ENCODE measurements at places on chromosomes 6 and 20.

DNA sequence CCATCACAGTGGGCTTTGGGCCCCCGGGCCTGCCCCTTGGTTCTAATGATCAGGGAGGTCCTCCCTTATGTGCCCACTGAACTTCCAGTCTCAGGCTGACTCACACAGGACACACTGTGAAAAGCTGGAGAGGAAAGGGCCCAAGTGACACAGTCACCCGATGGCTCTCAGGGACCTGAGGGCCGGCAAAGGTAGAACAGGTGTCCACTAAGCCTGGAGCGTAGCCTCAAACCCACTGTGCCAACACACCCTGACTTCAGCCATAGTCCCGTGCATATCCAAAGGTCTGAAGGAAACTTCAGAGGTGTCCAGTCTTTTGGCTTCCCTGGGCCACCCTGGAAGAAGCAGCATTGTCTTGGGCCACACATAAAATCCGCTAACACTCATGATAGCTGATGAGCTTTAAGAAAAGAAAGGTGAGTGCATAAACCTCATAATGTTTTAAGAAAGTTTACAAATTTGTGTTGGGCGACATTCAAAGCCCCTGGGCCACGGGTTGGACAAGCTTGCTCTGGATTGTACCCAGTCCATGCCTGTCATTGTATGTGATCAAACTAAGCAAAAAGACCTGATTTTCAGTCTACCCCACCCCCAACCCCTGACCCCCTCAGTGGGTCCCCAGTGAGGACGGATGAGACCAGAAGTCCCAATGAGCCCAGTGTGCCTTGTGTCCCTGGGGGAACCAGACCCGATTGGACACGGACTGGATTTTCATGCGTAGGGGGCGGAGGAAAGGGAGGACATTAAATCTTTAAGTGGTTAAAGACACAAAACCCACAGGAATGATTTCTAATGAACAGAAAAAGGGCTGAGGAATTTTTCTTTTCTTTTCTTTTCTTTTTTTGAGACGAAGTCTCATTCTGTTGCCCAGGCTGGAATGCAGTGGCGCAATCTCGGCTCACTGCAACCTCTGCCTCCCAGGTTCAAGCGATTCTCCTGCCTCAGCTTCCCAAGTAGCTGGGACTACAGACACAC is 6.1 kb downstream of the RAMACL start:
- DNase-seq, result no peak

DNA sequence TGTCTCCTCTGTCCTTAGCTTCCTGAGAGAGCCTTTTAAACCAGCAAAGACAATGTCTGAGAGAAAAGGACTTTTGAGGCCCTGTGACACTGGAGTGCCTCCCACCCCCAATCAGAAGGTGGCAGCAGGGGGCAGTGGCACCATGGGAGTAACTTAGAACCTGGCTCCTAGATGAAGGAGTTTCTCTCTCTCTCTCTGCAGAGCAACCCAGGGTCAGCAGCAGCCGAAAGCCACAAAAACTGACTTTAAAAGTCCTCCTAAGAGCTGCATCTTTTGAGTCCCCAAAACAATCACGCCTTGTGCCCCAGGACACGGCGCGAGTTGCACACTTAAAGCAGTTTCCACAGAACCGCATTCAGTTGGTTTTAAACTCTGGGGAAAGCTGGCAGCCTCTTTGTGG is 5.3 kb upstream of the TCP11 start:
- DNase-seq, result peak; percentile 48

DNA sequence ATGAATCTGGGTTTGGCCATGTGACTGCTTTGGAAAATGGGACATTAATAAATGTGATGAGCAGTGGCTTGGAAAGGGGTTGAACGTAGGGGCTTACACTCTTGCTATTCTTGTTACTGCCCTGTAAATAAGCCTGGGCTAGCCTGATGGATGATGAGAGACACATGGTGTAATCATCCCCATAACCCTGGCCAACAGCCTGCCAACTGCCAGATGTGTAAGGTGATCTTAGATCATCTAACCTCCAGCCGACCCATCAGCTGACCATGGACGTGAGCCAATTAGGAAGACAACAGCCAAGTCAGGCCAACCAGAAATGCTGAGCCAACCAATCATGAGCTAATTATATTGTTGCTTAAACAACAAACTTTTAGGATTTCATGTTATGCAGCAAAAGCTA is 25.2 kb downstream of the FBXO30 start:
- no peak for DNase-seq

GRCh38 chr6:93678841-93679454 is 259.6 kb upstream of the EPHA7 start:
- no peak for DNase-seq

GRCh38 chr6:157110607-157111006 is 212.7 kb downstream of the TMEM242 start:
- no peak for DNase-seq

DNA sequence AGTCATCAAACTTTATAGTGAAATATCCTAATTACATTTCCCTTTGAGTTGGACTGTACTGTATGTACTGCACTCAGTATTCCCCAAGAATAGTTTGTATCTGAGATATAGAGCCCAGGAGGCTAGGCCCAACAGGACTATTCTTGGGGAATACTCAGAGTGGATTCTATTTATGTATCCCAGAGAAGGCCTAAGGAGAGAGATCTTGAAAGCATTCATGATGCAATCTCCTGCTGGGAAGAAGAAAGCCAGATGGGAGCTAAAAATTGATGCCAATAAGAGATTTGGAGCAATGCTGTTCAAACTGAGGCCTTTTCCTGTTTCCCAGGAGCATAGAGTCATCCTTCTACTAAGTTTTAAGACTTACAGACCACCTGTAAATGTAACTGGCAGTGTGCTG is 452.1 kb upstream of the PLCB4 start:
- DNase-seq, result no peak

DNA sequence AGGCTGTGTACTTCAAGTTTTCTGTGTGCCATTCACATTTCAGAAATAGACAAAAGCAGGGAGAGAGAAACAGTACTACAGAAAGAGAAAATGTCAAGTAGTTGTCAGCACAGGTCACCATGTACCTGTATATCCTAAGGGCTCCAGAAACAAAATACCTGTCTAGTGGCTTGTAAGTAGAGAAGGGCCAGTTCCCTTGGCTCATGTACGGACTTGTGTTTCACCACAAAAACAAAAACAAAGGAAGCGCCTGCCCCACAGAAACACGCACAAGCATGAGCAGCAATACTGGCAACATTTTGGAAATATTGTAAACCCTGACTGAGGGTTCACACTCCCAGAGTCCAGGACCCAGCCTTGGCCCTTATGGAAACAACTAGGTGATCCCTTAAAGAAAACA is 44.3 kb downstream of the CNKSR3 start:
- no peak for DNase-seq

DNA sequence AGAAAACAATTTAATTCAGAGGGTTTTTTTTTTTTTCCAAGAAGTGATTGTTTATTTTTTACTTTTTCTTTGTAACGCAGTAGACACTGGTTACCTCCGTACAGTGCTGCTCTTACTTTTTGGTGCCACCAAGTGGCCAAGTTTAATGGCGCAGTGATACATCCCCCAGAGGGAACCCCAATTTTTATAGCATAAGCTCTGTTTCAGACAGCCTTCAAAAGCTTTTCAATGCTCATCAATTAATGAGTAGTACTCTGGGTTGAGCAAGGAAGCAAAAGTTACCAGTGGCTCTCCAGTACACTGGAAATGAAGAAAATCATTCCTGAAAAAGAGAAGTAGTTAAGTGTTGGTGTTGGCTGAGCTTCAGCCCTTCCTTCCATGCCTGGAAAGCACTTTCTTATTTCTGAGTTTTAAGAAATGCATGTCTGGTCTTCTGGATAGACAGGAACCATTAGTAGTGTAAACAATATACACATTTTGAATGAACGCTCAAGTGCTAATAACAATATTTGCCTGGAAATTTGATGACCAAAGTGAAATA is 129.1 kb upstream of the SMLR1 start:
- DNase-seq, result no peak

DNA sequence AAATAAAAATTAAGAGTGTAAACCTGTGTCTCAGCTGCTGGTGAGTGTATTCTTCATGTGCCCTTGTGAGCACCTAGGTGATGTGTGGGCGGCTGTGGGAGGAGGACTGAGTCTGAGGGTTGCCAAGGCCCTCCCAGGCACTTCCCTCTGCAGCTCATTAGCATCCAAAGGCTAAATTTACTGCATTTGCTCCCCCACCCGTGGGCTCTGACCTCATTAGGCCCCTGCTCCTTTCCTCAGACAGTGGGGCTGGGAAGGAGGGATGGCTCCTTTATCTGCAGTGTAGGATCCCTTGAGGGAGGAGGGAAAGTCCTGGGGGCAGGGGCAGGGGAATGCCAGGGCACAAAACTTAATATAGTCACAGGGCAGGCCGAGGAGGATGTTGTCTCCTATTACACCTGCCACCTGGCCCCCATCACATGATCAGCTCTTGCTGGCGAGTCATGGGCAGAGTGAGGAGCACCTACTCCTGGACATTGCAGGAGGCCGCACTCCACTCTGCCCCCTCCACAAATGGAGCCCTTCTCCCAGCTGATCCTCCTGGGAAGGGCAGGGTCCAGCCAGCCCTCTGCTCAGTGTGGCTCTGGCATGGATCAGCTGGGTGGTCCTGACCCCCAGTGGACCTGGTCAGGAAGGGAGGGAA is 133.2 kb downstream of the MRPL14 start:
- no peak for DNase-seq

- DNase-seq, result no peak
Observed at GRCh38 chr20:63703976-63704748, 3.6 kb downstream of the ARFRP1 start.

DNA sequence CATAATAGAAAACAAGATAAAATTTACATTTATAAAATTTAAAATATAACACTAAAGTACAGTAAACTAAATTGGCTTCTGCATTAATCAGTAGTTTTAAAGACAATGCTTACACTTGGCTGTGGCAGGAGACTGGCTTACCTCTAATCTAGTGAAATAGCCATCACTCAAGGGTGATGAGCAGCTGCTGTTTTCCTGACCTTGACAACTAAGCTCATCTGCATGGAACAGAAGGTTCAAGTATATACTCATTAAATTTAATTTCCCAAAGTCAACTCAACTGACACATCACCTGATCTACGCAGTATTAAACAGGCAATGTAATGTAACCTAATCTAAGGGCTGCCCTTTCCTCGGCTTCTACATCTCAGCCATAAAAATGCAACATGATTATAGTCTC is 14.5 kb downstream of the TMX4 start:
- no peak for DNase-seq

DNA sequence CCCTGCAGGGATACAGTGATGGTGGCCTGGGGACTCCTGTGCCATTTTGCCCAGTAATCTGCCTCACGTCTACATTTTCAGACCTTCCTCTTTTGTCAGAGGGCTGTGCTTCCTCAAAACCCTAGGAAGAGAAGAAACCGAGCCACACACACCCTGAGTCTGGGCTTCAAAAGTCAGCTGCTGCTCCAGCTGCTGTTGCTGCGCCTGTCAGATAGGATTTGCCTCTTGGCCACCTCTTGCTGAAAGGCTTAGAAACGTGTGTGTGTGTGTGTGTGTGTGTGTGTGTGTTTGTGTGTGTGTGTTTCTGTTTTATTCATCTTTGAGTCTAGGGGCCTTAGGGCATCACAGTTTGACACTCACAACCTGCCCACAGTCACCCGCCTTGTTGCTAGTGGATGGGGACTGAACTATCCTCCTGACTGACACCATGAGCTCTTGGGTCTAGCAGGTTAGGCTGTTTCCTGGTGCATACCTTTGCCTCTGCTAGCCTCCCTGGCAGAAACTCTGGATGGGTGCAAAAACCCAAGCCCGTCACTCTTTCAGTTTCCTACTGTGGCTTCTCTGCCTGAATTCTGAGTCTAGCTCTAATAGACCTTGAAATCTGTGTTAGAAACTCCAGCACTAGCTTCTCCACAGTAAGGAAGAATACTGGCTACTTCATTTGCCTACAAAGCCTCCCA is 94.9 kb upstream of the CEP85L start:
- DNase-seq, result no peak

Data from nucleus accumbens (tissue), 56 donors.